ENCODE measurements at places on chromosomes 6 and 20. TPM values are rescaled to one million over a fixed set of nuclear protein-coding genes. Genes with fewer than 3 reads are reported as not detected.

GRCh38 chr6:170027647-170028043, 263.2 kb downstream of the DLL1 start:
- peak; percentile 47 for DNase-seq

GRCh38 chr6:45652416-45652815, 274.7 kb upstream of the SUPT3H start:
- DNase-seq, result no peak

- no peak for DNase-seq
Observed at GRCh38 chr20:60877071-60877857, 374.8 kb upstream of the CDH4 start.

GRCh38 chr6:32816746-32817204, at the start of gene HLA-DOB:
Gene HLA-DOB (minus strand): TSS chr6:32817002. CDS start chr6:32816951, 51 bp downstream.
- DNase-seq, result no peak

DNA sequence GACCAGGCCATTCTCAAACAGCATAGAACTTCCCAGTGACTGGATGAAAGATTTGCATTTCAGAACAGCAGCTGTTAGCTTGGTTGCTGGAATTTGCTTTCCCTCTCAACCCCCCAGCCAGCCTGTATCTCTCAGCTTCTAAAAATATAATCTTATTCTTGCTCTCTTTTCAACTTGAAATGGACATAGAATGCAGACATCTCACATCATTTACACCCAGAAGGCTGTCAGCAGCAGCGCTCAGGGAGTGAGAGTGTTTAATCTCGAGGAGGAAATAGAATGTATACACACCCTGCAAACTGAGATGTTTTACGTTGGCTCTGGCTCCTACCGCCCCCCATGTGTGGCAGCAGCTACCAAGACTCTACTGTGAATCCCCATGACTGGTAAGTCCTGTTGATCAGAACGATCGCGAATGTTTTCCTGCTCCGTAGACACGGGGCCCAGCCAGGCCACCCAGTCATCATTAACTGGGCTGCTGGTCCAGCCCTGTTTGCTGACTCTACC, 163.4 kb upstream of the SLC24A3 start:
- DNase-seq, result no peak

- no peak for DNase-seq
Observed at GRCh38 chr6:25404693-25405169, 125.6 kb downstream of the CARMIL1 start.

- no peak for DNase-seq
Observed at GRCh38 chr6:36912586-36912985, 26.8 kb downstream of the C6orf89 start.

- DNase-seq, result no peak
Observed at GRCh38 chr6:7646394-7646793, 56.4 kb downstream of the SNRNP48 start.

DNA sequence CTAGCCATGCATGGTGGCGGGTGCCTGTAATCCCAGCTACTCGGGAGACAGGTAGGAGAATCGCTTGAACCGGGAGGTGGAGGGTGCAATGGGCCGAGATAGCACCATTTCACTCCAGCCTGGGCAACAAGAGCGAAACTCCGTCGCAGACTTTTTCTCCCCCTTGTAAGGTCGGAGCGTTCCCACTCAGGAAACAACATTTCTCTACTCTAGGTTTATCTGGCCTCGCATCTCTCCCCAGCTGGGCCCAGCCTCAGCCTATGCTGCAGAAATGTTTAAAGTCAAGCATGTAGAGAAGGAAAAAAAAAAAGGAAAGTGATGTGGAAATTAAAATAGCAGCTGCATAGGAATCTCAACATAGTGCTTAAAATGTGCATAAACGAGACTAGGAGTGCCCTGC, 172.3 kb downstream of the TRIM27 start:
- no peak for DNase-seq

Gene OR14J1
- total RNA-seq, result not detected

Gene HAO1
- total RNA-seq, result not detected

Gene PAX1
- 0.43 TPM for total RNA-seq

Gene HM13
- 246 TPM for total RNA-seq

Gene PNLDC1
- 0.17 TPM for total RNA-seq

Gene C6orf15
- total RNA-seq, result not detected

Data from type B pancreatic cell (in vitro differentiated cells).